Transverse colon (tissue), 4 donors: ENCODE measurements at places on chromosomes 6 and 20. TPM values are rescaled to one million over a fixed set of nuclear protein-coding genes. Genes with fewer than 3 reads are reported as not detected.

- no peaks in the 10 kb centered on the region for H3K27me3 ChIP-seq
- H3K4me1 ChIP-seq: no peaks in the 10 kb centered on the region
- H3K27ac ChIP-seq: no peak overlapping the region
- H3K36me3 ChIP-seq: no peaks in the 10 kb centered on the region
- H3K4me3 ChIP-seq: no peak overlapping the region
- DNase-seq: no peak
These were observed 30.3 kb upstream of the SHLD1 start for GRCh38 chr20:5719861-5720403.

The TREM1 gene
- not detected for total RNA-seq

The TREML1 gene
- total RNA-seq: not detected

- no peaks in the 10 kb centered on the region for H3K27me3 ChIP-seq
- H3K4me3 ChIP-seq: no peak overlapping the region
- no peaks in the 10 kb centered on the region for H3K36me3 ChIP-seq
- peaks cover 7% of the 10 kb centered on the region for H3K4me1 ChIP-seq
- peak; percentile 68 for DNase-seq
These were observed 31.4 kb downstream of the ACSS2 start for GRCh38 chr20:34907616-34908469.

GRCh38 chr20:59363101-59363500 lies 62.7 kb downstream of the EDN3 start:
- H3K4me3 ChIP-seq: no peak overlapping the region
- no peak overlapping the region for H3K27ac ChIP-seq
- no peaks in the 10 kb centered on the region for H3K4me1 ChIP-seq
- H3K27me3 ChIP-seq: peaks cover 7% of the 10 kb centered on the region
- no peak for DNase-seq

The PRICKLE4 gene
- total RNA-seq: 52.0 TPM

- no peaks in the 10 kb centered on the region for H3K36me3 ChIP-seq
- no peak for DNase-seq
- no peak overlapping the region for H3K27ac ChIP-seq
- H3K4me1 ChIP-seq: no peaks in the 10 kb centered on the region
- no peak overlapping the region for H3K4me3 ChIP-seq
- no peaks in the 10 kb centered on the region for H3K27me3 ChIP-seq
These were observed 226.2 kb upstream of the MAN1A1 start for GRCh38 chr6:119575721-119576120.

The AIG1 gene
- 38.2 TPM for total RNA-seq

- H3K27me3 ChIP-seq: no peaks in the 10 kb centered on the region
- no peaks in the 10 kb centered on the region for H3K36me3 ChIP-seq
- H3K4me3 ChIP-seq: no peak overlapping the region
- no peak for DNase-seq
- H3K27ac ChIP-seq: no peak overlapping the region
These were observed 95.3 kb downstream of the CLVS2 start for GRCh38 chr6:123091091-123091895.

The WFDC10B gene
- not detected for total RNA-seq

GRCh38 chr6:139539852-139540251 lies 165.4 kb upstream of the CITED2 start:
- H3K4me1 ChIP-seq: peaks cover 27% of the 10 kb centered on the region
- peak; percentile 42 for DNase-seq
- peak overlapping the region; percentile 62 for H3K27ac ChIP-seq
- H3K27me3 ChIP-seq: no peaks in the 10 kb centered on the region

DNA sequence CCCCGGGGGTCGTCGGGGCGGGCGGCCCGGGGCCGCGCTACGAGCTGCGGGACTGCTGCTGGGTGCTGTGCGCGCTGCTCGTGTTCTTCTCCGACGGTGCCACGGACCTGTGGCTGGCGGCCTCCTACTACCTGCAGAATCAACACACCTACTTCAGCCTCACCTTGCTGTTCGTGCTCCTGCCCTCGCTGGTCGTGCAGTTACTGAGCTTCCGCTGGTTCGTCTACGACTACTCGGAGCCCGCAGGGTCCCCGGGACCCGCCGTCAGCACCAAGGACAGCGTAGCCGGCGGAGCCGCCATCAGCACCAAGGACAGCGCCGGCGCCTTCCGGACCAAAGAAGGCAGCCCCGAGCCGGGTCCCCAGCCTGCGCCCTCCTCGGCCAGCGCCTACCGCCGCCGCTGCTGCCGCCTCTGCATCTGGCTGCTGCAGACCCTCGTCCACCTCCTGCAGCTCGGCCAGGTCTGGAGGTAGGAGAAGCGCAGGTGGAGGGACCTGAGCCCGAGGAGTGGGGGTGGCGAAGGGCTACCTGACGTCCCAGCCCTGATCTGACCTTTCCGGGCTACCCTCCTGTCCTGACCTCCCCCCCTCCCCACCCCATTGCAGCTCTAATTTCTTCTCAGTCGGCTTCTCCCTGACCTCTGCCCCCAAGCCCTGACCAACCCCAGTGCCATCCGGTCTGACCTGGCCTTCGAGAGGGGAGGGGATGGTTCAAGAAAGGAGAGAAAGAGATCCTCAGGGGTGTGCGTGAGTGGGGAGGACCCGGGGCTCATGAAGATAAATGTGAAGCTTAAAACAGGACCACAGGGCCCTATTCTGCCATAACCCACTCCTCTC lies 558 bp downstream of the XKR7 start:
- DNase-seq: peak; percentile 56
- peaks cover 59% of the 10 kb centered on the region for H3K27me3 ChIP-seq
- no peak overlapping the region for H3K4me3 ChIP-seq
- H3K27ac ChIP-seq: no peak overlapping the region

The ZNF165 gene
- total RNA-seq: 4.1 TPM

The SLC22A1 gene
- total RNA-seq: not detected

The FUT9 gene
- under 0.01 TPM for total RNA-seq

DNA sequence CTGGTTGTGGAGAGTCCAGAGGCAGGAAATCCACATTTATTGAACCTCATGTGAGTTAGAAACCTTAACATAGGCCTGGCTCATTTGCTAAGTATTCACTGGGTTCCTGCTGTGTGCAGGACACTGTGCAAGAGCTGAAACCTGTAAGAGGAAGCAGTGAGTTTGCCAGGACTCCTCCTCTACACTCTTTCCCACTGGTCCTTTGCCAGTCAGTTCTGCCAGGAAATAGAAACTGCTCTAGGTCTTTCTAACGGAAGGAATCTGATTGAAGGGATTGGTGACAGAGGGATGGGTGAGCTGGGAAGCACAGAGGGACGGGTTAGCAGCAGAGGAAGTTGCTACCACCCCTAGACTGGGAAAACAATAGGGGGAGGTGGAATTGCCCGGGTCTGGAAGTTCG lies 234.2 kb upstream of the ECI2 start:
- no peak overlapping the region for H3K27ac ChIP-seq
- no peak for DNase-seq
- H3K36me3 ChIP-seq: no peaks in the 10 kb centered on the region
- H3K4me3 ChIP-seq: no peak overlapping the region
- H3K27me3 ChIP-seq: no peaks in the 10 kb centered on the region

- H3K27ac ChIP-seq: peak overlapping the region; percentile 91
- H3K4me1 ChIP-seq: peaks cover 71% of the 10 kb centered on the region
These were observed 3.2 kb downstream of the PTPN1 start for GRCh38 chr20:50513169-50514034.

- H3K36me3 ChIP-seq: no peaks in the 10 kb centered on the region
- H3K27ac ChIP-seq: no peak overlapping the region
- H3K27me3 ChIP-seq: peaks cover 8% of the 10 kb centered on the region
- no peak overlapping the region for H3K4me3 ChIP-seq
- H3K4me1 ChIP-seq: no peaks in the 10 kb centered on the region
- peak; percentile 42 for DNase-seq
These were observed 8.8 kb upstream of the PERP start for GRCh38 chr6:138115877-138116660.

DNA sequence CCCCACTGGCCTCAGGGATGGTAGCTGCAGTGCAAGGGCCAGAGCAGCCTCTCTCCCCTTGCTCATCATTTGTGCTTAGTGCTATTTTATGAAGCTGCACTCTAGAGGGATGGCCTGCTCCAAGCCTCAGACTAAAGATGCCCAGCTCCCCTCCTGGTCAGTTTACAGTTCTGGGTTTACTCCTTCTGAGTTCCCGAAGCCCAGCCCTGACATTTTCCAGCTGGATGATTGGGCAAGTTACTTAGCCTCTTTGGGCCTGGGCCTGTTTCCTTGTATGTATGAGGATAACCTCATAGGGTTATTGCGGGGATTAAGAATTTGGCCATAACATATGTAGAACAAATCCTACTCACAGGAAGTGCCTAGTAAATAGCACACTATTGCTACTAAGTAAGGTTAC lies 31.8 kb upstream of the EMILIN3 start:
- peak overlapping the region; percentile 23 for H3K27ac ChIP-seq
- no peaks in the 10 kb centered on the region for H3K36me3 ChIP-seq
- DNase-seq: peak; percentile 43
- H3K4me3 ChIP-seq: no peak overlapping the region
- H3K27me3 ChIP-seq: no peaks in the 10 kb centered on the region

DNA sequence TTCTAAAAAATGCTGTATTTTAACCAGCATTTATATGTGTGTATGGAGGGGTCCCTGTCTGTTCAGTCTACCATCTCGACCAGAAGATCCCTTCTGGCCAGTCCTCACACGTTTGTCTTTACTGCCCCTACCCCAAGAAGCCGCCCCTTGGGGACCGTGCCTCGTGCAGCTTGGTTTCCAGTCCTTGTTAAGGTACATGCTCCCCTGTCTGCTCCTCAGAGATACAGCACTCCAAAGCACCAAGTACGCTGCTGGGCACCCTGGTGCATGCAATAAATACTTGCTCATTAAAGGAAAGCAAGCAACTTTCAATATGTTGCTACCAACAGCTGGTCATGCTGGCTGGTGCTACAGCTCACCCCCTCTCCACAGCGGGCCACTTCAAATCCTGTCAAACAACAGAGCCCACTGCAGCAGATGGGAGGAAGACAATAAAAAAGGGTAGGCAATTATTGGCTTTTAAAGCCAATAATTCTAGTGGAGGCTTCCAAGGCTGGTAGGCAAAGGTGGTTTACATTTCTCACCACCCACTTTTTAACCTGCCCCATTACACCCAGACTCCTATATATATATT lies 61.6 kb downstream of the PSMG4 start:
- H3K4me3 ChIP-seq: no peak overlapping the region
- H3K4me1 ChIP-seq: peaks cover 6% of the 10 kb centered on the region
- no peak for DNase-seq
- no peak overlapping the region for H3K27ac ChIP-seq

- H3K27me3 ChIP-seq: no peaks in the 10 kb centered on the region
- H3K4me3 ChIP-seq: no peak overlapping the region
- DNase-seq: no peak
- no peaks in the 10 kb centered on the region for H3K36me3 ChIP-seq
These were observed 207.8 kb downstream of the KHDC1L start for GRCh38 chr6:73017476-73017875.

- H3K4me3 ChIP-seq: no peak overlapping the region
- no peaks in the 10 kb centered on the region for H3K27me3 ChIP-seq
- no peaks in the 10 kb centered on the region for H3K36me3 ChIP-seq
These were observed 38.7 kb upstream of the AFDN start for GRCh38 chr6:167787896-167788562.
